ENCODE measurements at places on chromosomes 2 and 18.

DNA sequence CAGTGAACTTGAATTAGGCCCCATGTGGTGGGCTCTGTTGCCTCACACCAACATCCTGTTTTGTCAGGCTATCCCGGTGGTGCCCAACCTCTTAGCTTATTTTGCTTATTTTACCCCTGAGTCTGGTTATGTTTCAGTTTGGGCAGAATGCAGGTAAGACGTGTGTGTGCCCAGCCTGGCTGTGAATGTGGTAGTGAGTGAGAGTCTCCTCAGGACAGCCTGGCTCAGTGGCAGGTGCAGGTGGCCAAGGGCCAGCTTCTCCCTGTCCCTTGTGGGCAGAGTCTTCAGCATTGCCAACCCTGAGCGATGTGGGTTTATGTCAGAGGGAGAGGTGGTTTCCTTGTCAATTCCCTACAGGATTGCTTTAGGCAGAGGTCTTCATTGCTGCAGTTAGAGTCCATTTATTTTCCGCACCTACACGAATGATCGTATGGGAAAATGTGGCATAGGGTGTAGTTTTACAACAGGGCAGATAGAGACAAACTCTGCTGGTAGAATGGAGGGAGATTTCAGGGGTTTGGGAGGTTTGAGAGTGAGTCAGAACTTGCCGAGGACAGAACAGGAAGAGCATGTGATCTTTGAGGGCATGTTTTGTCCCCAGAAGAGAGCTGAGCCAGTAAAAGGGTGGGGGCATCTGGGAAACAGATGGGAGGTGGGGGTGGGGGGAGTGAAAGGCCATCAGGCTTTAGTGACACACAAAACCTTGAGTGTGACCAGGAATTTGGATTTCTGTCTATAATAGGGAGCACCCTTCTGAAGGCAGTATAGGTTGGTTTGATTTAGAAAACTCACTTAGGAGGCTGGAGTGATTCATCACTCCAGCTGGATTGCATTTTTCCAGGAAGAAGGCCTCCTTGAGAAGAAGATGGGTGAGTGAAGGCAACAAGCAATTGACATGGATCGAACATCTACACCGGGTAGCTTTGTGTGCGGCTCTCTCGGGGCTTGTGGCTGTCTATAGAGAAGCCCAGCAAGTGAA, 156.2 kb upstream of the CELF4 start:
- DNase-seq, result no peak

DNA sequence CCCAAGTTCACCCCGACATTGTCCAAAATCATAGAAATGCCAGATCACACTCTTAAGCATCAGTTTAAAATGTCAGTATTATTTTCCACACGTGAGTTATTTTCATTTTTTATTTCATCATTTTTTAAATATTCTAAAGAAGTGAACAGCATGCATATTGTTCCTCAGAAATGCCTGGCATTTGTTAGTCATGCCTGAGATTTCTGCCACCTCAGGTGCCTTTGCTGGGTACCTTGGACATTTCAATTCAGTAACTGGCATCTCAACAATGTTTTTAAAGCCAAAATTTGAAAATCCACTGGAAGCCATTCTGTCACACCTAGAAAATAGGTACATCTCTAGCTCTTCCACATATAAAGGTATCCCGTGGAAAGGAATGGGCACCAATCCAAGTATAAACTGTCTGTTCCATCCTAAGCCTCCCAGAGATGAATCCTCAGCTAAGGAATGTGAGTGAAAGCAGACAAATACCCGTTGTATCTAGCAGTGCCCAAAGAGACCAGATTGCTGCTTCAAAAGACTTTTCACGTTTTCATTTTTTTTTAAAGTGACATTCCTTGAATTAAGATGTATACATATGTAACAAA, 159.8 kb downstream of the ZNF385B start:
- DNase-seq, result no peak

DNA sequence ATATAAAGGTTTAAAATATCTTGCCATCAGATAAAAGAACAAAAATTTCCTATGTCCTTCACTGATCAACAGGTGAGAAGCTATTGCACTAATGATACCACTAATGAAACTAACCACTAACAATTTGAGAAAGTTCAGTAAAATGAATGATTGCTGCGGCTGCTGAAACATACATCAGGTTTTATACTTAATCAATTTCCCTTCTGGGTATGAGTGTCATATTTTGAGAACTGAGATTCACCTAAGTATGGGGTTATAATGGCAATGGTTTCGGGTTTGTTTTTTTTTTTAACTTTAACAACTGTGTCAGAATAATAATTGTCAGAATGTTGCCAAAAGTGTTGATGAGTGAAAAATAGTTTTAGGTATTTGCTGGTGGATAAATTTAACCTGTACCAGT, 151.3 kb upstream of the SLC39A10 start:
- DNase-seq, result no peak

DNA sequence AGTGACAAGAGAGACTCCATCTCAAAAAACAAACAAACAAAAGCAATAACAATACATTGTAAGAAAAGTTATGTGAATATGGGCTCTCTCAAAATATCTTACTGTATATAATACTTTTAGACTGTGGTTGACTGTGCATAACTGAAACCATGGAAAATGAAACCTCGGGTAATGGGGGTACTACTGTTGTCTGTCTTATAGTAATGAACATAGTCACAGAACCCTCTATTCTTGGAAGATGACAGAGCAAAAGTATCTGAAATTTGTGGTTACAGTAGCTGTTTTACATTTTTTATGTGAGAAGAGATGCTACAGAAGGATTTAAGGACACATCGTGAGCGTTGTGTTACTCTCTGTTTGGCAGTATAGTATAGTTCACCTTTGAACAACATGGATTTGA, 60.5 kb downstream of the MAP4K4 start:
- DNase-seq, result no peak

DNA sequence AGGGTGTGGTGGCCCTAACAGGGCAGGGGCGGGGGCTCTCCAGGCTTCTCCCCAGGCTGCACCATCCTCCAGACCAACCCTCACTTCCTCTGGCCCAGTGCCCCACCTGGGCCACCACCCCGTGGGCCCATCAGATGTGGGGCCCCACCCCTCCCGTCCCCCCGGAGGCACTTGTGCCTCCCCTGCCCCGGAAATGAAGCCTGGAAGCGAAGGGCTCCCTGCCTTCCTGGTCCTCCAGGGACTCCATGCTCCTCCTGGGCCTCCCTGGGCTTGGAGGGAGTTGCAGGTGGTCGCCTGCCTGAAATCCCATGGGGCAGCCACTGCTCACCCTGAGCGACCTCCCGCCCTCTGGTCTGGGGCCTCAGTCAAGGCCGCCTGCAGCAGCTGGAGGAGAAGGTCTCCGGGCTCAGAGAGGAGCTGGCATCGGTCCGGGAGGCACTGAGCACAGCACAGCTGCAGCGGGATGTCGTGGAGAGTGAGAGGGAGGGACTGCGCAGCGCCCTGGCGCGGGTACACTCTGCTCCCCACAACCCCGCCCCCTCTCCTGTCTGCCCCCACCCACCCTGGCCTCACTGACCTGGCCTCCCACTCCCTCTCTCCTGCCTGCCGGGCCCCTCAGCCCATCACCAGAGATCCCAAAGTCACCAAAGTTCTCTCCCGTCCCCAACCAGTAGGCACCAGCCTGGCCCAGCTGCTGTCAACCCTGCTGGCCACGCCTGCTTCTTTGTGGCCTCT, 28.0 kb downstream of the CROCC2 start:
- no peak for DNase-seq

GRCh38 chr2:51237626-51238271, 205.8 kb upstream of the NRXN1 start:
- no peak for DNase-seq

GRCh38 chr18:33560686-33561370, 17.2 kb upstream of the ASXL3 start:
- no peak for DNase-seq

- DNase-seq, result no peak
Observed at GRCh38 chr2:182064019-182064778, 78.5 kb downstream of the PPP1R1C start.

GRCh38 chr2:44974064-44974715, 32.7 kb downstream of the SIX3 start:
- DNase-seq, result no peak

DNA sequence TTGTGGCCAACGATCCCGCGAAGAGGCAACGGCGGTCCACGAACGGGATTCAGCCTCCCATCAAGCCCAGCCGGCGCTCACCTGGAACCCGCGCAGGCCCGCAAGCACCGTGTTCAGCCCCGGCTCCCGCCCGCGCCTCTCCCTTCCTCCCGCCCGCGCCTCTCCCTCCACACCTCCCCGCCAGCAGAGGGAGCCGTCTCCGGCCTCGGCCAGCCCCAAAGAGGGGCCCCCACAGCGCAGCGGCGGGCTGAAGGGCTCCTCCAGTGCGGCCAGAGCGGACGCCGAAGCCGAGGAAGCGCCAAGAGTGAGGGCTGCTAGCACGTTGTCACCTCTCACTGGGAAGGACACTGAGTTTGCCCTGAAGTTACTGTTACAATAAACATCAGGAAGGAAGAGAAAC, 55.3 kb upstream of the LAPTM4A start:
- no peak for DNase-seq

GRCh38 chr2:69344305-69344704, 42.7 kb downstream of the GFPT1 start:
- no peak for DNase-seq

- no peak for DNase-seq
Observed at GRCh38 chr2:84995826-84996225, 24.9 kb downstream of the KCMF1 start.

- DNase-seq, result no peak
Observed at GRCh38 chr18:38663270-38663669, 1097.7 kb upstream of the CELF4 start.

Measured in esophagus muscularis mucosa (tissue), 4 donors.